ENCODE measurements at places on chromosomes 13 and 19. TPM values are rescaled to one million over a fixed set of nuclear protein-coding genes. Genes with fewer than 3 reads are reported as not detected.

ZNF471 gene
- 4.8 TPM for total RNA-seq

RASIP1 gene
- total RNA-seq: 0.85 TPM

PRR22 gene
- under 0.01 TPM for total RNA-seq

ZNF224 gene
- total RNA-seq: 34.7 TPM

TSSK6 gene
- total RNA-seq: 0.96 TPM

LMTK3 gene
- not detected for total RNA-seq

FGF14 gene
- not detected for total RNA-seq

JAK3 gene
- 3.9 TPM for total RNA-seq

PSG11 gene
- under 0.01 TPM for total RNA-seq

LGALS7B gene
- total RNA-seq: not detected

APLP1 gene
- total RNA-seq: 12.7 TPM

ERICH4 gene
- not detected for total RNA-seq

NCAN gene
- total RNA-seq: not detected

TMEM38A gene
- total RNA-seq: 2.1 TPM

SETDB2 gene
- total RNA-seq: 6.3 TPM

CLIP3 gene
- total RNA-seq: 2.5 TPM

FAM83E gene
- total RNA-seq: 0.56 TPM

Data from regular cardiac myocyte (primary cell).